ENCODE measurements at places on chromosomes 6 and 20.

DNA sequence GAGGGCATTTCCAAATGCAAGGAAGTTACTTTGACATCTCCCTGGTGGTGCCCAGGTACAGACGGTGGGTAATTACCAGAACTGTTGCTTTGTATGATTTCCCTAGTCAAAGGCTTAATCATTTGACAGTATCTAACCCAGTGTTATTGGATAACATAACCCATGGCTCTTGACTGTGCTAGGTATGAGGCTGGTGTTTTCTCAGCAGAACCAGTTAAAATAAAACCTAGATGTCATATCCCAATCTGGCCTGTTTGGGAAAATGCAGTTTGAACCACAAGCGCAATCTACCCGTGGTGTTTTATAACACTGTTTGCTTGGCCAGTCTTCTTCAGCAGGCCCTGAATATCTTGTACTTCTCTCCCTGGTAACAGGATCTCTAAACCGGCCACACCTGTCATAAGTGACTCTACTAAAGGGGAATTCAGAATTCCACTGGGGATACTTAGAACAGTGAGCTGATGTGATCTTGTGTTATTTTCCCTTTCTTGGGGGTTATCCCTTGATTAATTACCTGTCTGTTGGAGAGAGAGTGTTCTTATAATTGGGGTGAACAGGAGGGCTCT lies 32.8 kb downstream of the PPP1R14C start:
- no peak for DNase-seq

- DNase-seq = no peak
Measured at GRCh38 chr20:54474866-54475265, 527 bp upstream of the DOK5 start.

GRCh38 chr6:104943781-104944180 lies 13.1 kb upstream of the LIN28B start:
- no peak for DNase-seq

GRCh38 chr20:56595746-56596475 lies 33.2 kb upstream of the TFAP2C start:
- no peak for DNase-seq

DNA sequence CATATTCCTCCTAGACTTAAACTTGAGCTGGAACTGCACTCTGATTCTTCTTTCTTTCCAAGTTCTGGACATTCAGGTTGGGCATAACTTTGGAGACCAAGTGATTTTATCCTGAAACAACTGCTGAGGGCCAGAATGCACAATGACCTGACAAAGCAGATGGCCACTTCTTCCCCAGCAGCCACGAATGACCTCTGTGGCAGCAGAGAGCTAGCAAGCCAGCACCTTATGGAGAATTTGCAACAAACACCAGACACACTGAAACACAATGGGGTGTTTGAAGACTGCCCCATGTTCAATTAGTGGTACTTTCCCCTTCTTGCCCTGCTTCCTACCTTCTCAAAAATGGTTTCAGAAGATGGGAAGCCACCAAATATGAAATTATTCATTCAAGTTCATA lies 4.2 kb upstream of the TENT5A start:
- DNase-seq = no peak

- DNase-seq = no peak
Measured at GRCh38 chr6:125379174-125379573, 77.4 kb upstream of the HDDC2 start.

DNA sequence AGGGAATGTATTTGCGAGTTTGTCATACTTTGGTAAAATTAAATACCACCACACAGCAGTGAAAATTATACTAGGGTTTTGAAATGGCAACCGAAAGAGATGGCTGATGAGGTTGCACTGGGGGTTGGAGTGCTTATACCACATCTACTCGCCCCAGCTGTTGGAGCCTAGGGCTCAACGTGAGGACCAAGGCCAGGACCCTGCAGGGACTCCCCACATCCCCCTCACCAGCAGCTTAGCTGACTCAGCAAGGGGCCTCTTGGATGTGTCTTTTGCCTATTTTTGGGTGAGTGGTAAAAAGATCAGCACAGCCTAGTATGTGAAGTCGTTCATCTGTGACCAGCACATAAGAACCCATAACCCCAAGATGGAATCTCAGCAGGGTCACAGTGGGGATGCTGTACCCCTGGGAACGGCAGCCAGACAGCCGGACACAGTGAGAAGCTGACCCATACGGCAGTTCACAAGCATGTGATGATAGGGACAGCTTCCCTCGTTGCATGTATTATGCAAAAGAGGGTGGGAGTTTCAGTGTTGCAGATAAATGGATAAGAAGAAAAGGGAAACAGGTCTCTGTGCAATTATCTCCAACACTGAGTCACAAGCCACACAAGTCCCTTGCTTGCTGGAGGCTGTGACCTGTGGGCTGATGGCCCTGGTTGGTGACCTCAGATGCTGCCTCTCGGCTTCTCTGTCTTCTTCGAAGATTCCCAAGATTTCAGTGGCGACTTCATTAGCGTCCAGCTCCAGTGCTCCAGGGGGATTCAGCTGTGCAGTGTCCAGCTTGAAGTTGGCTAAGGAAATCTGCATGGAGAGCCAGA lies 20.9 kb upstream of the SPO11 start:
- no peak for DNase-seq

DNA sequence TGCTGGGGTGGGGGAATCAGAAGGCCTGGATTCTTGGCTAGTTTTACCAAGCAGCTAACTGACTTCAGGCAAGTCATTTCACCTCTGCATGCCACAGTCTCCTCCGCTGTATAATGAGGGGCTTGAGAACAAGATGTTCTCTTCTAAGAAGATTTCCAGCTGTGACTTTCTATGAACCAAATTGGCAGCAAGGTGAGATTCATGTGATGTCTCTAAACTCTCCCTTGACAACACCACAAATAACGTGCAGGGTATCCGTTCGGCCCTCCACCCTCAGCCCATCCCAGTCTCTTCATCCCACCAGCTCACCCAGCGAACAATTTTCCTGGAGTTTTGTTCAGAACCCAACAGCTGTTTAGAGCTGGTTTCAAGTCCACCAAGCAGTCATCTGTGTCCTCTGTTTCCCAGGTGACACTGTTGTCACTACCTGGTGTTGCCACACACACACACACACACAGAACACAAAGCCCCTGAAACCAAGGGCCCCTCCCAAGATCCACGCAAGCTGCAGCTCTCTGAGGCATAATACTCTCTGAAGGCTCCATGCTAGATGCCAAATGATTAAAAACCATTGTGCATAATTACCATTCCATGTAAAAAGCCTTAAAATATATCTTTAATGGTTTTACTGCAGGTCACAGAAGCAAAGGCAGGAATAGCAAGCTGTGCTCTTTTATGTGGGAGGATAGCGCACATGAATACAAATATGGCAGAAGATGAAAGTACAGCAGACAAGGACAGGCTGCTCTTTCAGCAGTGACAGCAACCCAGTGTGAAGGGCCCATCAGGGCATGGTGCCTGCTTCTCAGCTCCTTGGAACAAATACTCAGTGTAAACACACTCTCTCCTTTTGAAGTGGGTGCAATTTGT lies 48.2 kb downstream of the ARHGAP18 start:
- no peak for DNase-seq

DNA sequence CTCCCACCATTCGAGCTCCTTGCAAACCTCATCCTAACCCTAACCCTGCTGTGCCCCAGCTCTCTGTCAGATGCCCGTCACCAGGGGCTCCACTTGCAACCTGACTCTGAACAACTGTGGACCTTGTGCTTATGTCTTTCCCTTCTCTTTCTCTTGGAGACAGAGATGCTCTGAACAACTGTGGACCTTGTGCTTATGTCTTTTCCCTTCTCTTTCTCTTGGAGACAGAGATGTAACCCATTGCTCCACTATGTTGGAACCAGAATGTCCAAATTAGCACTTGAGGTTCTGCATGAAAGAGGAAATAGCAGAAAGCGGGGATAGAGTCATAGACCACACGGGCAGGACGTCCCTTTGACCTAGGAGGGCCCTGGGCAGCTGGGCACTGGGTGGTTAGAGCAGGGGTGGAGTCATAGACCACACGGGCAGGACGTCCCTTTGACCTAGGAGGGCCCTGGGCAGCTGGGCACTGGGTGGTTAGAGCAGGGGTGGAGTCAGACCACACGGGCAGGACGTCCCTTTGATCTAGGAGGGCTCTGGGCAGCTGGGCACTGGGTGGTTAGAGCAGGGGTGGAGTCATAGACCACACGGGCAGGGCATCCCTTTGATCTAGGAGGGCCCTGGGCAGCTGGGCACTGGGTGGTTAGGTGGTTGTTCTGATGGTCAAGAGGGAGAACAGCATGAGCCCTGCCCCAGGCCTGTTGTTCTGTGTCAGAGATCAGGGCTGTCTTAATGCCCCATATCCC lies 22.2 kb downstream of the PCMTD2 start:
- no peak for DNase-seq

DNA sequence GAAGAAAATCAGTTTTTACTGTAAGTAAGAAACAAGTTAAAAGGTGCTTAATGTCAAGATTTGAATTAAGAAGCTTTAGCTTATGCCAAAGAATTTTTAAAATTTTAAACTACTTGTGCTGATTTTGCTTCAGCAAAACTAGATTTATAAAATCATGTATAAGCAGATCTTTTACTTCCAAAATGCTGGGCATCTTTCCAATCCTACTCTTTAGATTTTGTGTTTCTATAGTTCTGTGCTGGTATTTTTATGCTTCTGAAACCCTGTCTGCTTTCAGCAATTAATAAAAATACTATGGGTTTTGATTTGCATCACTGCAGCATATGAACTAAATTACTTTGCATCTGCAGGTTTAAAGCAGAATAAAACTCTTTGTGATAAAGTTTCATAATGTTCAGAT lies 238.6 kb upstream of the RNF217 start:
- DNase-seq = no peak

DNA sequence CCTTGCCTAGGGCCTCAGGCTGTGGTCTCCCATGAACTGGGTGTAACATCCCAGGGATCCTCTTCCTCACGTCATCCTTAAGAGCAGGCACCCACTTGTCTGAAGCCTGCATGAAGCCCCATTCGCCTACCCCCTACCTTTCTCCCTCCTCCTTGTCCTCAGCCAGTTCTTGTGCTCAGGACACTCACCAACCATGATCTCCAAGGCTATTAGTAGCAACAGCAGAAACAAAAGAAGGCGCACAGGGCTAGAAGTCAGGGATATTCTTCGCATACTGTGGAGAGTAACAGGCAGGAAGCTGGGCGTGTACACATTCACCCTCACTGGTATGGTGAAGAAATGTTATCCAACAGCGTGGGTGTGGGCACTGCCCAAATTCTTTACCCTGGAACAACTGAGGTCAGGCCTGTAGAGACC lies 7.3 kb downstream of the RAET1E start:
- no peak for DNase-seq

DNA sequence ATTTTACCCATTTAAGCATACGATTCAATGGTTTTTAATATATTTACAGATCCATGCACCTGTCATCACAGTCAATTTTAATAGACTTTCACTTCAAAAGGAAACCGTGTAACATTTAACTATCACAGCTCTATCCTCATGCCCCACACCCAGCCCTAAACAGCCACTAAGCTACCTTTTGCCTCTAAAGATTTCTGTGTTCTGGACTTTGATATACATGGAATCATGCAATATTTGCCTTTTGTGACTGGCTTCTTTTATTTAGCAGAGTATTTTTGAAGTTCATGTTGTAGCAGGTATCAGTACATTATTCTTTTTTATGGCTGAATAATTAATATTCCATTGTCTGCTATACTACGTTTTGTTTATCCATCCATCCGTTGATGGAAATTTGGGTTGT lies 50.3 kb upstream of the STX16 start:
- DNase-seq = no peak

GRCh38 chr20:1394686-1395085 lies 1.8 kb upstream of the FKBP1A start:
- no peak for DNase-seq

- no peak for DNase-seq
Measured at GRCh38 chr6:21204951-21205350, 388.6 kb upstream of the SOX4 start.

DNA sequence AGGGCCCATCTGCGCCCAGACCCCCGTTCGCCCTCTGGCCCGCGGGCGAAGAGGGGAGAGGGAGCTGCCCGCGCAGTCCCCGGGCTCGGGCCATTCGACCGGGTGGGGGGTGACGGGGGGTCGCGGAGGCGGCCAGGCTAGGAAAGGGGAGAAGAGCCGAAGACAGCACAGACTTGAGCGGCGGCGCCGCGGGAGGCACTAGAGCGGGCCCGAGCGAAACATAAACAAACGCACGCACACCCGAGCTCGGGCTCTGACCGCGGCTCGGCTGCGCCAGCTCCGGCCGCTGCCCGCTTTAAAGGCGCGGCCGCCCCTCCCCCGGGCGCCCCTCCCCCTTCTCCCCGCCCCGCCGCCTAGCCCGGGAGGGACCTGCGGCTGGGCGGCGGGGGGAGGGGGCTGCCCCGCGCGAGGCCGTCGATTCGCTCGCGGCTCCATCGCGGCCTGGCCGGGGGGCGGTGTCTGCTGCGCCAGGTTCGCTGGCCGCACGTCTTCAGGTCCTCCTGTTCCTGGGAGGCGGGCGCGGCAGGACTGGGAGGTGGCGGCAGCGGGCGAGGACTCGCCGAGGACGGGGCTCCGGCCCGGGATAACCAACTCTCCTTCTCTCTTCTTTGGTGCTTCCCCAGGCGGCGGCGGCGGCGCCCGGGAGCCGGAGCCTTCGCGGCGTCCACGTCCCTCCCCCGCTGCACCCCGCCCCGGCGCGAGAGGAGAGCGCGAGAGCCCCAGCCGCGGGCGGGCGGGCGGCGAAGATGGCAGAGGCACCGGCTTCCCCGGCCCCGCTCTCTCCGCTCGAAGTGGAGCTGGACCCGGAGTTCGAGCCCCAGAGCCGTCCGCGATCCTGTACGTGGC lies at the start of gene FOXO3:
Gene FOXO3, plus strand, starts transcription at position 455 of the 846 bp plus-strand sequence. Its CDS starts 292 bp downstream, at position 747.
- peak; percentile 62 for DNase-seq

DNA sequence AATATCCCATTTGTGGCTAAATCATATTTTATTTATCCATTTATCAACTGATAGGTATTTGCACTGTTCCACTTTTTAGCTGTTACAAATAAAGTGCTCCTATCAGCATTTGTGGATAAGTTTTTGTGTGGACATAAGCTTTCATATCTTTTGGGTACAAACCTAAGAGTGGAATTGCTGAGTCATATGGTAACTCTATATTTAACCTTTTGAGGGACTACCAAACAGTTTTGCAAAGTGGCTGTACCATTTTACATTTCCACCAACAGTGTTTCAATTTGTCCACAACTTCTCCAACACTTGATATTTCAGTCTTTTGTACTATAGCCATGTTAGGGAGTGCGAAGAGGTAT lies 23.6 kb upstream of the ECHDC1 start:
- DNase-seq = no peak

DNA sequence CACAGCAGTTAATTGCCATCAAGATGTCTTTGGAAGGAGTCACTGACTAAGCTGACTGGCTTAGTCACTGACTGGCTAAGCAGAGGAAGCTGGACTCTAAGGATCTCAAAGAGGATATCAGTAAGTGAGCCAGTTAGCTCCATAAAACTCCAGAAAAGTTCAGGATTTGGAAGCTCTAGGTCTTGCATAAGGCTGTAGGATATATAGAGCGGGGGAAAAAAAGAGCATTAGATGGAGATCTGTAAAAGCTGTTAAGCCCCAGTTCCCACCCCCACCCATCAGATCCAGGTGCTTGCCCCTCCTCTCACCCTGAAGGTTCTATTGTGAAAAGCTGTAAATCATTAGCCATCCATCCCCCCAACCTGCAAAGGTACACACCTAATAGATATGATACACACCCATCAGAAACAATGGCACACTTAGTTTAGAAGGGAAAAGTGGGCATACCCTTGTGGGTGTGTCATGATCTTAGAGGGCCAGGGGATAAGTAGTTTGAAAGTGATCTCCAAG lies 32.2 kb downstream of the CARMIL1 start:
- DNase-seq = no peak

GRCh38 chr6:38115626-38116008 lies 296.1 kb downstream of the ZFAND3 start:
- DNase-seq = no peak

- DNase-seq = no peak
Measured at GRCh38 chr6:24574809-24575208, 71.2 kb downstream of the KIAA0319 start.
